Stimulated activated CD8-positive, alpha-beta memory T cell treated with anti-CD3 and anti-CD28 coated beads, Interleukin-2, amount 100 ng/mL, for 48 hours (primary cell): ENCODE measurements at places on chromosomes 13 and 19.

DNA sequence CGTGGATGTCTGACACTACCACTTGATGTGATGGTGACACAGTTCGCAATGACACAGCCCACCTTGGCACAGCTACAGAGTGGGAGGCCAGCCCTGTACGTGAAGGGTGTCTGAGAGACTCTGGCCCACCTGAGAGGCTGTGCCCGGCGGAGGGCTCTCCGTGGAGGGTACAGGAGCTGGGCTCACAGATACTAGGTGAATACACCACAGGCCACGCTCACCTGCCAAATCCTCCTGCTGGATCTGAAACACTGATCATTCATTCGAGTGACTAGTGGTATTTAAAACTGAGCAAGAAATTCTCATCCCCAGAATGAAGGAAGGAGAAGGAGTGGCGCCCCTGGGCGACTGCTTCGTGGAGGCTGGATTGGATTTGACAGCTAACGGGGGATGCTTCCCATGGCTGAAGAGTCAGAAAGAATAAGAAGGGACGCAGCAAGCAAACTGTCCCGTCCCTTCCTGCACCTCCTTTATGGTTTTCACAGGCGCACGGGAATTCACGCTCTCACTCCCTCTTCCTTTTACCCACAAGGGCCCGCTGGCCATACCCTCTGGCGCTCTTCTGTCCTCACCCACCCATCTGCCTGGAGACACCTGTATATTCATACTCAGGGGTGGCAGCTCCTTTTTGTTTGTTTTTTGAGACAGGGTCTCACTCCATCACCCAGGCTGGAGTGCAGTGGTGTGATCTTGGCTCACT is 25.0 kb downstream of the CEBPG start:
- DNase-seq = no peak

- no peak for DNase-seq
Observed at GRCh38 chr13:70541451-70541850, 433.2 kb upstream of the KLHL1 start.

GRCh38 chr19:14091813-14092462 is 1.4 kb upstream of the SAMD1 start:
- DNase-seq = peak; percentile 17

GRCh38 chr19:51354742-51355148 is 11.4 kb downstream of the ETFB start:
- no peak for DNase-seq

DNA sequence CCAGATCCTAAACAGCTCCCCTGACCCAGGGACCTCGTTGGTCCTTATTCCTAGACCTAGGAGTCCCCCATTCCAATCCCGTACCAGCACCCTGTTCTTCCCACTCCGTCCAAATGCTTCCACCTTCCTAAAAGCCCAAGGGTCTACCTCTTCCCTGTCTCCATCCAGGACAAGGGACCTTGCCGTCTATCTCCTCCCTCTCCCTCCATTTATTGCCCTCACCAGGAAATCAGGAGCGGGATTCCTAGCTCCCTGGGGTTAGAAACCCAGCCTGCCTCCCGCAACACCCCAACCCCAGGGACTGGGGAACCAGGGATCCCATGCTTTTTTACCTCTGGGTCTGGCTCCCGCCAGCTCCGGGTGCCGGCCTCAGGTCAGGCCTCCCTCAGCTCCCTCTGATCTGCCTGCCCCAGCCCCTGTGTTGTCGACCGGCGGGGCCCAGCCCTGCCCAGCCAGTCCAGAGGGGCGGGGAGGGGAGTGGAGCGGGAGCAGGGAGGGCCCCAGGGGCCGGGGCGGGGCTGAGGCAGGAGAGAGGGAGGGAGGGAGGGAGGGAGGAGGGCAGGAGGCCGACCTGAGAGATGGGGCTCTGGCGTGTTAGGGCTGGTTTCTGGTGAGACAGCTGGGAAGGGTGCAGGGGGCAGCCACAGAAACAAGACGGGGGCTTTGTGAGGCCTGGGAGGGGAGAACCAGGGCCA is at the start of gene B3GNT8:
Gene B3GNT8, minus strand, starts transcription at position 423 of the 695 bp plus-strand sequence. CDS start 596 bp downstream, outside the sequence.
- peak; percentile 31 for DNase-seq

- DNase-seq = no peak
Observed at GRCh38 chr19:15562861-15563260, 52.2 kb upstream of the CYP4F8 start.

GRCh38 chr13:97028441-97029299 is 34.4 kb upstream of the OXGR1 start:
- DNase-seq = peak; percentile 21

DNA sequence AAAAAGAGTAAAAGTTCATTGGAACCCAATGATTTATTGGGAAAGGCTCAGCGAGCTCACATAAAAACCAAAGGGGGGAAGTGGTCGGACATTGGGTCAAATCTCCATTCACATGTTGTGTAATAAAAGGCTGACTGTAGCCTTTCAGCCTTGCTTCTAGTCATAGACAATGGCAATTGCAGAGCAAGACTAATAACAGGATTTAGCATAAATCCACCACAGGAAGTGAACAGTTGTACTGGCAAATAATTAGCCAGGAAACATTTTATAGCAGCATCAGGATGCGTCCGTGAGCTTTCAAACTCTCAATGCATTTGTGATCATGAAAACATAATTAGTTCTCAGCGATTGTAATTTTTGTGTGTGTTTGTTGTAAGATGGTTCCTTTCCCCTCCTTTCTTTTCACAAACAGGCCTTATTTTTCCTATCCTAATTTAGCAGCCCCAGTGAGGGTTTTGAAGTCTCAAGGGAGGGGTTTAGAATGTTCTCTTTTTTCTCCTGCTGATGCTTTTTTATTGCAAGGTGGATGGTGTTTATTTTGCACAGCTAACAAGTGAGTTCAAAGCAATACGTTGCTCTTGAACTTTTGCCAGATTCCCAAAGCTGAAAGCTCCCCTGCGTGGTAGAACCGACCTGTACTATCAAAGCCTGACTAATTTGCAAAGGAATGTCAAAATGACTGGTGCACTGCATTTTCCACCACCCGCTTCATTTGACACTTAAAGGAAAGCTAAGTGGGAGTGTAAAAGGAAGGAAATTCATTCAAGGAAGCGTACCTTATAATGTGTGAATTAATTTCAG is 105.6 kb downstream of the SPRY2 start:
- no peak for DNase-seq

DNA sequence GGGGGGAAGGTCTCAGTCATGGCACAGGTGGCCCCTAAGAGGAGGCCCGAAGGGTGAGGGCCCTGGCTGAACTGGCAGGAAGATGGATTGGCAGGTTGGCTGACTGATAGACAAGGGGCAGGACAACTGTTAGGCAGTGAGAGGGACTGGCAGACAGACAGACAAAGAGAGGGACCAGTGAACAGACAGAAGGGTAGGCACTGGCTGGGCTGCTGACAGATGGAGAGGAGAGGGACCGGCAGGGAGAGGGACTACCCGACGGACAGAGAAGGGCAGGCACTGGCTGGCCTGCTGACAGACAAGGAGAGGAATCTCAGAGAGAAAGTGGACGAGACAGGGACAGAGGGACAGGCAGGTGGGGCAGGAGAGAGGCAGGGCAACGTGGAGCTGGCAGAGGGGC is 31.8 kb upstream of the EHD2 start:
- no peak for DNase-seq

DNA sequence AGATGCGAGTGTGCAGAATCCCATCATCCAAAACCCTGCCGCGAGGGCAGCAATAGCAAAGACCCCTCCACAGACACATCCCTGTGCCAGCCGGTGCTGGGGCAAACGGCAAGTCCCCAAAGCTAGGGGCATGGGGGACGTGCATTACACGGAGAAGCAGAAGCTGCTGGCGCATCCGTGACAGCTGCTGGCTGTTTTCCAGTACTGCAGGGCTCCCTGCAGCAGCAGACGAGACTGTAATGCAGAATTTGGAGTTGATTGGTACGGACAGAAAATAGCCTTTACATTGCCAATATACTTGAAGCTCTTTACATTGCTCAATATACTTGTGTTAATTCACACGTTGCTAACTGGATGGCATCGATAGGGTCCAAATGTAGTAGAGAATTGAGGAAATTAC is 77.2 kb upstream of the TMTC4 start:
- DNase-seq = no peak

DNA sequence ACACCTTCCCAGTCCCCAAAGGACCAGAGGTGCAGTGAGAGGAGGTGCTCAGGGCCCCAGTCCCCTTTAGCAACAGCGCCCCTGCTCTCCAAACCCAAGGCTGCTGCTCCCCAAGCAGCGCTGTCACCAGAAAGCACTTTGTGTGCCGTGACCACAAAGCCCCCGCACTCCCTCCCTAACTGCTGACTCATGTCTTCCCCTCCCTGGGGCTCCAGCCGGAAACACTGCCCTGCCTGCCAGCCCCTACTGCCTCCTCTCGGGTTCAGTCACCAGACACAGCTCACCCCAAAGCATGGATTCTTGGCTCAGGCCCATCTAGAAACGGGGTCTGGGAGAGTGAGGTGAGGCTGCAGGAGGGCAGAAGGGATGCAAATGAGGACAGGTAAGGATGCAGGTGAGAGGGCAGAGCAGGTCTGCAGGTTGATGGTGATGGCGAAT is 4.9 kb upstream of the TNFSF14 start:
- DNase-seq = peak; percentile 80

- no peak for DNase-seq
Observed at GRCh38 chr19:47075941-47076340, 27.5 kb upstream of the TMEM160 start.

DNA sequence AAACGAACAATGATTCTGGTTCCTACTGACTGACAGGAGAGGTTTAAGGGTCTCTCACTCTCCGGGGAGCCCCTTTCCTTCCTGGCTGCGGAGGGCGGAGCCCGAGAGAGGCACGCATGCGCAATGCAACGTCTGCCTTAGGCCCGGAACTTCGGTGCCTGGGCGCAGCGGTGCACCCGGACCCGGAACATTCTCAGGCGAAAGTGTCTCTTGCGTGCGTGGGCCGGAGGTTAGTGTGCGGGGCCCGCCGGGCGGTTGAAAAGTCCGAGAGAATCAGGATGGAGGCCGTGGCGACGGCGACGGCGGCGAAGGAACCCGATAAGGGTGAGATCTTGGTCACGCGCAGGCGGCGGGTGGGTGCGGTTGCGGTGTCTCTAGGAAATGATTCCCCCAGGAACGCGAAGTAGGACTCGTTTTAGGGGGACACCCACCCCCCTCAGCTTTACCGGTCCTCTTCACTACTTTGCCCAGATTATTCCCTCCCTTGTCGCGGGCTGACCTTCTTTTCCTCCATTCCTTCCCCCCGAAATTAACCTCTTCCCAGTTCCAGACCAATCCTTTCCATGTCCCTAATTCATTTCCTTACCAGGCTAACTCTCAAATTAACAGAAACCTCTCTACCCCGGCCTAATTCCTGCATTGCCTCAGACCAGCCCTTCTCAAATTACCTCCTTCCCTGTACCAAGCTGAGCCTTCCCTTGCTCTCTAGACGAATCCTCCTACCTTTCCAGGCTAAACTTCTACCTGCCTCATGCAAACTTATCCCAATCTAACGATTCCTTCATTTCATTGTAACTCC is at the start of gene CCDC97:
Gene CCDC97, plus strand, starts transcription at position 140 of the 799 bp plus-strand sequence. Its CDS starts 139 bp downstream, at position 279.
- peak; percentile 76 for DNase-seq

- no peak for DNase-seq
Observed at GRCh38 chr19:46328079-46328478, 18.8 kb upstream of the PPP5C start.

DNA sequence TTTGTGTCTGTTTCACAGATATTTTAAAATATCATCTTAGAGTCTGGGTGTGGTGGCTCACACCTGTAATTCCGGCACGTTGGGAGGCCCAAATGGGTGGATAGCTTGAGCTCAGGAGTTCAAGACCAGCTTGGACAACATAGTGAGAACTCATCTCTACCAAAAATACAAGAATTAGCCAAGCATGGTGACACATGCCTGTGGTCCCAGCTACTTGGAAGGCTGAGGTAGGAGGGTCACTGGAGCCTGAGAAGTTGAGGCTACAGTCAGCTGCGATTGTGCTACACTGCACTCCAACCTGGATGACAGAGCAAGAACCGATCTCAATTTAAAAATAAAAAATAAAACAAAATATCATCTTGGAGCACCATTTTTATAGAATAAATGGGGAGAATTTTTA is 1247.6 kb upstream of the MIR17HG start:
- no peak for DNase-seq

- no peak for DNase-seq
Observed at GRCh38 chr13:105282406-105283285, 1252.8 kb downstream of the EFNB2 start.

GRCh38 chr13:89227356-89227755 is 1556.2 kb downstream of the SLITRK5 start:
- DNase-seq = no peak

- DNase-seq = no peak
Observed at GRCh38 chr13:41008349-41008980, 10.7 kb downstream of the ELF1 start.

DNA sequence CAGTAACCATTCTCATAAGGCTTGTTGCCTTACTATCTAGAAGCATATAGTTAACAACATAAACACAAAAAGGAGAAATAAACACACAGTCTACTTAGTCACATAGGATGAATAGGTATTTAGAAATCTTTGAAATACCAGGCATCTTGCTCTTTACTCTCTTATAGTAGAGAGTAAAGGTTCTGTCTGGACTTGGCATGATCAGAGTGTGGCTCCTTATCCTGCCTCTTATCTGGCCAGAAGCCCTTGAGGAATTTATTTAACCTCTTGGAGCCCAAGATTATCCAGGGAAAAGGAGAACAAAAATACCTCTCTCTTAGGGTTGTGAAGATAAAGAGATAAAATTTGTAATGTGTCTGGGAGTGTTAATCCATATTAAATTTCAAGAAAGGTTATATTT is 100.2 kb upstream of the MBNL2 start:
- DNase-seq = no peak

- no peak for DNase-seq
Observed at GRCh38 chr13:45542878-45543277, 72.7 kb downstream of the ERICH6B start.

DNA sequence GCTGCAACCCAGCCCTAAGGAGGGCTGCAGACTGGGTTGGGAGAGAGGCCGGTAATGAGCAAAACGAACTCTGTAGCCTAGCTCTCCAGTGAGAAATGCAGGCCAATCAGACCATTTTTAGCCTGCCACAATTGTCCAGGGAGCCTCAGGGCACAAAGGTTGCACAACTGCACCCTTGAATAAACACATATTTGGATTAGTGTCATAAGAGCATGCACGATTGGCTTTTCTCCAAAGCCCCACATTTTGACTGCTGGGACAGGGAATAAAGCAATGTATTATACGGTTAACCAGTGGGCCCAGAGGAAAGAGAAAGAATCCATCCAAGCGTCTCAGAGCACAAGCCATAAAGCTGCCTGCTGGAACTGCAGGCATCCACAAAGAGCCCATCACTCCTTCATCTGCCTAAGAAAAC is 729.4 kb upstream of the SGCG start:
- no peak for DNase-seq
